NCI-H748 treated with DMSO at 0.1 percent for 48 hours (cell line): ENCODE measurements at places on chromosomes 5 and 9.

- DNase-seq = no peak
Observed at GRCh38 chr5:10192309-10192708, 57.4 kb downstream of the ATPSCKMT start.

DNA sequence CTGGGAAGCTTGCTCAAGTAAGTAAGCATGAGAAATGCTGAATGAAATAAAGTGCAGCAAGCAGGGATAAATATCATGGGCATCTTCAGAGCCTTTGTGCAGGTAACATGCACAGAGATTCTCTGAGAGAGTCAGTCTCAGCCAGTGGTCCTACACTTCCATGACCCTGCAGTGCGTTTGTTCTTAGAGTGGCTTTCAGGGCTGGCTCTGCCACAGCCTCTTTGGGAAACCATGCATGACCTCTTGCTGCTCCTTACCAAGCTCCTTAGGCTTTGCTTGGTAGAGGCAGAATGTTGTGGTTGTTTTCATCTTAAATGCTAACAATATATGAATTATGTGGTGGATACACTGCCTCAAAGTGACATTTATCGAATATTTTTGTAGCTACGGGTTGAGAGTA is 5.4 kb downstream of the SYK start:
- DNase-seq = no peak

DNA sequence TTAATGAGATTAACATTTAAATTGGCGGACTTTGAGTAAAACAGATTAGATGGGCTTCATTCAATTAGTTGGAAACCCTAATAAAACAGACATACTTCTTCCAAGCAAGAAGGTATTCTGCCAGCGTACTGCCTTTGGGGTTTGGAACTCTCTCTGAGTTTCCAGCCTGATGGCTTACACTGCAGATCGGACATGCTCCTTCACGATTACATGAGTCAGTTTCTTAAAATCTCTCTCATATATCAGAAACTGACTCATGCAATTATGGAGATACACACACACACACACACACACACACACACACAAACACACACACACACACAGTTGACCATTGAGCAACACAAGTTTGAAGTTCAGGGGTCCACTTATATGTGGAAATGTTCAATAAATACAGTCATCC is 789.4 kb downstream of the CDH12 start:
- DNase-seq = no peak

DNA sequence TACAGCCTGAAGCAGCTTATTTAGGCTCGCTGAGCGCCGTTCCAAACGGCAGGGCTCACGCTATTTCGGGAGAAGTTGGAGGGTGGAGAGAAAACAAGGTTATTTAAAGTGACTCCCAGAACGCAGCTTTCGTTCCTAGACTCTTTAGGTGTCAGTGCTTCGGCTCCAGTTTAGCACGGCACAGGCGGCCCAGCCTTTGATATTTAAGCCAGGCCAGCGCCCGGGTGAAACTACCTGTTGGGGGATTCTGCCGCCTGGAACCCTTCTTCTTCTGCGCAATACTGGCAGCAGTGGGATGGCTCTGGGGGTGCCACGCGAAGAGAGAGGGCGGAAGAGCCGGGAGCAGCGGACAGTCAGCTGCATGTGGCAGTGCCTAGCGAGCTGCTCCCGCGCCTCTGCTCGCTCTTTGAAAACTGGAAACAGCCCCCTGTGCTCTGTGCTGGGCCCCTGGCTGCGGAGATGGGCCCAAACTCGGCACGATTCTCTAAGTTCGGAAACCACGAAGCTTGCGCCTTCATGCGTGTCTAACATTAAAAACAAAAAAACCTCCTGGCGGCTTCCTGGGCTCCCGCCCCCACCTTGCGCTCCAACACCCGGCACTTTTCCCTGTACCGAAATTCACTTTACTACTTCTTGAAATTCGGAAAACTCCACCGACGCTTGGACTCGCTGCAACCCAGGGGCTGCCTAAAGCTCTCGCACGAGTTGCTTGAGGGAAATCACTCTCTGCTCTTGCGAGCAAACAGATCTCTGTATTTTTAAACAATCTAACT is 34.6 kb upstream of the NFIB start:
- DNase-seq = no peak

- no peak for DNase-seq
Observed at GRCh38 chr9:29393064-29393463, 1819.8 kb upstream of the C9orf72 start.

DNA sequence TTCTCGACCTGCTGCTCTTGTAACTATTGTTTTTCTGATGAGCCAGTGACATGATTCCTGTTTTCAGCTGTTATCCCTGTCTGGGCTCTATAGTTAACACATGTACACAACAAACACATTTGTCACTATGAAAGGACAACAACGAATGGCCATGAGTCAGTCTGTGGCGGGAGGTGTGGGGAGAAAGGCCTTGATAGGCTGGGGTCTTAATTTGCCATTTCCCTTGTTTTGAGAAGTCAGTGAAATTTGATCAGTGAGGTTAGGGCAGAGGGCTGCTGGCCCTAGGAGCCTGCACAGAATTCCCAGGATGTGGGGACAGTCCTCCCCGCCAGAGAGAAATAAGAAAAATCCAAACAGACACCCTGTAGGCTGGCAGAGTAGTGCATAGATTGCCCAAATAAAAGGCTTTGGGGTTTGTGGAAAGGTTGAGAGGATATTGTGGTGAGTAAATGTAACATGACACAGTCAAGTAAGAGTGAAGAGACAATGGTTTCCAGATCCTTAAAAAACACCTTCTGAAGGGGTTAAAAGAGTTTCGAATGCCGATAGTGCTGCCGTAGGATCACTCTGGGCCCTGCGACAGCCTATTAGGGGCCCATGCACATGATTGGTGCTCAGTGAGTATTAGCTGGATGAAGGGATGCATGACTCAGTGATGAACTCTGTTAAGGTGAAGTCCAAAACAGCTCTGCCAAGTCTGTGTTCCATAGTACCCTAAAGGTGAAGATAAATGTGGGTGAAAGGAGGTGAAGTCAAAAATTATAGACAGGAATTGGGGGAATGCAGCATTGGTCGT is 110.9 kb upstream of the PRRC1 start:
- DNase-seq = no peak

DNA sequence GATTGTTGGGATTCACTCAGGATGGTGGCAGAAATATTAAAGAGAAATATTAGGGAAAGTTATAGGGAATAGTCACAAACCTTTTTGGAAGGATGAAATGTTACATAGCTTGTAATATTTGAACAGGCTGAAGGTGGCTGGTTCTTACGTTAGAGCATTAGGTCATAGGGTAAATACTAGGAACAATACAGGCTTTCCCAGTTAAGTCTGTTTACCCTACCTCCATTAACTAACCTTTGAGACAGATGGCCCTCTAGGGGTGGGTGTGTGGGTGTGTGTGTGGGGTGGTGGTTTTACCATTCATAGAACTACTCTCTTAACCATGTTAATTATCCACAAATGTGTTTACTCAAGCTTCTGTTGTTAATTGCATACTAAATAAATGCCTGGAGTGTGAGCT is 94.3 kb upstream of the STK32A start:
- peak; percentile 97 for DNase-seq

DNA sequence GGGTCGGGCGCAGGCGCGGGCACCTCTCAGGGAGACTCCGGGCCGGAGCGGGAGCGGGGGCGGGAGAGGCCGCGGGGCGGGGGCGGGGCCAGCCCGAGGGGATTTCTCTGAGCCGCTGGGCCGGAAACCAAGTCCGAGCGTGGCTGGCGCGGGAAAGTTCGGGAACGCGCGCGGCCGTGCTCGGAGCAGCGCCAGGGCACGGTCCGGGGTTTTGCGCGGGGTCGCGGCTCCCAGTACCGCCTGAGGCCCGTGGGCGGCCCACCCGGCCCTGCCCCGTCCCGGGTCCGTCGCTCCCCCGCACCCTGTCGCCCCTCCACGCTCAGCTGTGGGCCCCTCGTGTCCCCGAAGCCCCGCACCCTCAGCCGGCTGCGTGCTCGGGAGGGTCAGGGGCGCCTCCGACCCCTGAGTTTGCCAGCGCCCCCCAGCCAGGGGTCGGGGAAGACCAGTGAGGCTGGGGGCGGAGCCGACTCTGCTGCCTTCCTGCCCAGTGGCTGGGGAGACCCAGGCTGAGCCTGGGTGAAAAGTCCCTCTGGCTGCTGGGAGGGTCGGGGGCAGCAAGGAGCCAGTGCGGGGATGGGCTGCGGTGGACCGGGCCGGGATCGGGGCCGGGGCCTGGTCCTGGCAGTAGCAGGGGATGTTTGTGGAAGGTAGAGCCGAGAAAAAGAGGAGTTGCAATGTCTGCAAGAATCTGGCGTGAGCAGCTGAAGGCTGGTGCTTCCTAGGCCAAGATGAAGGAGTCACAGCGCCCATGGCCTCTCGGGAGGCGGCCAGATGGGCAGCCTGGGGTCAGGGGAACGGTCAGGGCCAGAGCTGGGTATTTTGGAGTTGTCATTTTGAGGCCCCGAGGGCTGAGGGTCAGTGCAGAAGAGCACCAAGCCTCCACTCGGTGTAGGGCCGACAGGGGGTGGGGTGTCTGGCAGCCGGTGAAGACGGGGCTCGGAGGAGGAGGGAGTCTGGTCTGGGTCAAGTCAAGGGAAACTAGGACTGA is 588 bp downstream of the TRAF2 start:
- no peak for DNase-seq

DNA sequence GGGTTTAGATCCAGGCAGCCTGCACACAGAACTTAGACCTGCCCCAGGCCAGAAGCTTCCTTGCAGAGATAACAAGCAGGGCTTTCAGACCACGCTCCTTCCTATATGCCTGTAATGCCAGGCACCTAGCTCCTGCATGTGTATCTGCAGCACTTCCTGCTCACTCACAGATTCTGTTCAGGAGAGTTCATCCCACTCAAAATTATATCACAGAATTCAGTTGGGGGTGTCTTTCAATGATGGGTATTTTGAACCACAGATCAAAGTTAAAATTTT is 105.8 kb downstream of the SGCD start:
- no peak for DNase-seq

DNA sequence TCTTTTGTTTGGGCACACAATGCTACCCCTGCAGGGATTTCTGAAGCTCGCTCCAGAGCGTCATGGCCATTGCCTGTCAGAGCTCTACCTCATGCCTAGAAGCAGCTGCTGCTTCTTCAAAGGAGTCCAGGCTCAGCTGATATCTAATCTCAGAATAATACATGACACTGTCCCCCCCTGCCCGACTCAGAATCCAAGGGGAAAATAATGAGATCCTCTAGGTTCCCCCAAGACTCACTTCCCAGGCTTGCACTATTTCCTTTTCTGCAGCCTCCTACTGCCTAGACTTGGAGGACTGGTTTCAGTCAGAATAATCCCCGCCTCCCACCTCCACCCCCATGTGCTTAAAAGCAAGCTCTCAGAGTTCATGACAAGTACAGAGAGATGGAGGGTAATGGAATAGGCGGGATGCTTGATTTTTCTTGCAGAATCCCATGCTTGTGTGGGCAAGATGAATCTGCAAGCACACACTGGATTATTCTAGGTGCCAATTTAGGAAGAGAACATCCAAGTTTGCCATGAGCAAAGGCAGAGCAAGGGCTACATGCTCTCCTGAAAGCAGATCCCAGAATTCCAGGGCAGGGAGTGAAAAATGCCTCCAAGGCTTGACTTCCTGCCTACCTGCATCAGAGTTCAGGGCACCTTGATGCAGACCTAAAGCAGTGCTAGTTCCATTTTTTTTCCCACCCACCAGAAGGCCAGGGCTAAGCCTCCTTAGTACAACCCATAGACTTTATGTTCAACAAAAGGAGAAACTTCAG is 97.4 kb upstream of the IFNK start:
- DNase-seq = no peak

GRCh38 chr5:26737348-26738265 is 300.8 kb downstream of the CDH9 start:
- no peak for DNase-seq

GRCh38 chr5:14505310-14506139 is 76.1 kb upstream of the OTULINL start:
- no peak for DNase-seq

DNA sequence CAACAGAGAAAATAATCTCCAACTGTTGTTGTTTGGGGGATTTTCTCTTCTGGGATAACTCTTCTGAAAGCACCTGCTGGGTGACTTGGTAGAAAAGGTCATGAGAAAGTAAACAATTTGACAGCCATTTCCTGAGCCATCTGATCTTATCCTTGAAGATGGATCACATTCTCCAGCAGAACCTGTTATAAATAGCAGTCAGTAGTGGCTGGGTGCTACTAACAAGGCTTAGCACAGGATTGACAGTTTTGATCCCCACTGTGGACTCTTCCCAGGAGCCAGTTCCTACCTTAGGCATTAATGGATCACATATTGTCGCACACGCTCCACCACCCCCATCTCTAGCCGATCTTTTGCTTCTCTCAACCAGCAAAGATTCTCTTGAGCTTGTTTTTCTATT is 220.2 kb downstream of the PLK2 start:
- no peak for DNase-seq

DNA sequence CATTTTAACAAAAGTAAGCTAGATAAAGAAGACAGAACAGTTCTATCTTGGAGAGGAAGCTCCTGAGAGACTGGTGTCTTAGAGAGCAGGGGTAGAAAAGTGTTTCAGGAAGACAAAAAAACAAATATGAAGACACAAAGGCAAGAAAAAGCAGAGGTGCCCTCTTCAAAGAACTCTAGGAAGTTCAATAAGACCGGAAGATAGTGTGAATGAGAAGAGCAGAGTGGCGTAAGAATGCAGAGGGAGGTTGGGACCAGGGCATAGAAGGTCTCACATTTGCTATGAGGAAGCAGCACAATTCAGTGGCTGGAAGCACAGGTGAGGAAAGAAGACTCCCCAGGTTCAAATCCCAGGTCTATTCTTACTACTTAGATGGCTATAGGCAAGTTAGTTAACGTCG is 22.6 kb downstream of the TMEM245 start:
- DNase-seq = no peak

- no peak for DNase-seq
Observed at GRCh38 chr9:88319936-88320747, 68.1 kb upstream of the SPIN1 start.

GRCh38 chr5:35319333-35320002 is 89.2 kb upstream of the PRLR start:
- DNase-seq = no peak

DNA sequence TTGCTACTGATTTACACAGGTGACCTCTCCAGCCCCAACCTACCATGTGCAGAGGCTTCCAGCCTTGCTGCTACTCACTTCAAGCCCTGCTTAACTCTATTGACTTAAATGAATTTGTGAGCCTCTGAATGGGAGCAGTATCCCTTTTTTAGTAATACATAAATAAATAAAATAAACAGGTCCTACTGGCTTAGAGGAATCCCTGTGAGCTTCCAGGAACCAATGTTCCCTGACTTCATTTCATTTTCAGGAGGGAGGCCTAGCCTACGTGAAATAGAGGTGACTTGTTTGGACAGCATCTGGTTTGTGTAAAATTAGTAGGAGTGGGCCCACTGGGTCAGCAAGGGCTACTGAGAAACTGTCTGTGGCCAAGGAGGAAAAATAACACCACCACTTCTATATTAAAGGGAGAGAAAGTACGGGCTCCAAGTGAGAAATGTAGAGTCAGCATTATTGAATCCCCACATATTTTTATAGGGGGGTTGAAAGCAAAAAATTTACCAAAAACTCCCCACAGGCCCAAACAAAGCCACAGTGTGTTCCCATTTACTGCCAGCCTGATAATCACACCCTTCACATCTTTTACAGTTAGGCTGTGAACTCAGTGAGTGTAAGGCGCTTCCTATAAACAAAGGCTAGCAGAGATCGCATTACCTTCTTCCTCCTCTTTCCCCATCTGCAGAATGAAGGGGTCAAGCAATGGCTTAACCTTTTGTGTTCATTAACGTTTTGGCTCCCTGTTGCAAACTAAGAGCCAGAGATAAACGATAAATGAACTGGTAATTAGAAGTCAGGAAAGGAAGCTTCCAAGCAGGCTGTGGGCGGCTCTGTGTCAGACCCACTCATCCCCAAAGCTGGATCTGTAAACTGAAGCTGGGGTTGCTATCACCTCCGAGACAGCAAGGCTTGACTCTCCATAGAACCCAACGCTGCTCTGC is 138.8 kb upstream of the LIFR start:
- DNase-seq = peak; percentile 29

- DNase-seq = no peak
Observed at GRCh38 chr5:17364987-17365810, 132.8 kb upstream of the TAF11L2 start.
